Cardiac septum (tissue), 1 donor: ENCODE measurements at places on chromosomes 6 and 20.

- DNase-seq, result no peak
These were observed 136.4 kb upstream of the PLCB4 start for GRCh38 chr20:8932192-8933165.

- DNase-seq, result no peak
These were observed 214.8 kb upstream of the GRIK2 start for GRCh38 chr6:101178748-101179147.

DNA sequence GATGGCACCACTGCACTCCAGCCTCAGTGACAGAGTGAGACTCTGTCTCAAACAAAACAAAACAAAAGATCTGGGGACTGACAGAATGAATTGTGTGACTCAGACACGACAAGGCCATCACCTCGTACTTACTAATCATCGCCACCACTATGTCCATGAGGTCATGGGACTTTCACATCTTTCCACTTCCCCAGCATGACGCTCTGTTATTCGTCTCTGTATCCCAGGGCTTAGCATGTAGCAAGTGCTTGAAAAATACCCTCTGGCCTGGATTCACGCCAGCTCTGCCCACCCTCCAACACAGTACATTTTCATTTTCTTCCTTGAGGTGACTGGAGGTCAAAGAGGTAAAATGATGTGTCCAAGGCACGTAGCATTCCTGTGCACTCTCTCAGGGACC lies 27.8 kb downstream of the FGD2 start:
- no peak for DNase-seq

- DNase-seq, result no peak
These were observed 166.6 kb downstream of the SASH1 start for GRCh38 chr6:148509119-148509799.
